ENCODE measurements at places on chromosomes 6 and 20. TPM values are rescaled to one million over a fixed set of nuclear protein-coding genes. Genes with fewer than 3 reads are reported as not detected.

- no peak for DNase-seq
Observed at GRCh38 chr6:45946352-45946751, 69.3 kb downstream of the CLIC5 start.

TP53TG5 gene
- total RNA-seq, result not detected

CYP39A1 gene
- total RNA-seq, result 1.1 TPM

GRCh38 chr20:25290646-25291431 is 43.0 kb downstream of the PYGB start:
- no peak for DNase-seq

ADGRF5 gene
- 71.1 TPM for total RNA-seq
